ENCODE measurements at places on chromosomes 3 and 15.

DNA sequence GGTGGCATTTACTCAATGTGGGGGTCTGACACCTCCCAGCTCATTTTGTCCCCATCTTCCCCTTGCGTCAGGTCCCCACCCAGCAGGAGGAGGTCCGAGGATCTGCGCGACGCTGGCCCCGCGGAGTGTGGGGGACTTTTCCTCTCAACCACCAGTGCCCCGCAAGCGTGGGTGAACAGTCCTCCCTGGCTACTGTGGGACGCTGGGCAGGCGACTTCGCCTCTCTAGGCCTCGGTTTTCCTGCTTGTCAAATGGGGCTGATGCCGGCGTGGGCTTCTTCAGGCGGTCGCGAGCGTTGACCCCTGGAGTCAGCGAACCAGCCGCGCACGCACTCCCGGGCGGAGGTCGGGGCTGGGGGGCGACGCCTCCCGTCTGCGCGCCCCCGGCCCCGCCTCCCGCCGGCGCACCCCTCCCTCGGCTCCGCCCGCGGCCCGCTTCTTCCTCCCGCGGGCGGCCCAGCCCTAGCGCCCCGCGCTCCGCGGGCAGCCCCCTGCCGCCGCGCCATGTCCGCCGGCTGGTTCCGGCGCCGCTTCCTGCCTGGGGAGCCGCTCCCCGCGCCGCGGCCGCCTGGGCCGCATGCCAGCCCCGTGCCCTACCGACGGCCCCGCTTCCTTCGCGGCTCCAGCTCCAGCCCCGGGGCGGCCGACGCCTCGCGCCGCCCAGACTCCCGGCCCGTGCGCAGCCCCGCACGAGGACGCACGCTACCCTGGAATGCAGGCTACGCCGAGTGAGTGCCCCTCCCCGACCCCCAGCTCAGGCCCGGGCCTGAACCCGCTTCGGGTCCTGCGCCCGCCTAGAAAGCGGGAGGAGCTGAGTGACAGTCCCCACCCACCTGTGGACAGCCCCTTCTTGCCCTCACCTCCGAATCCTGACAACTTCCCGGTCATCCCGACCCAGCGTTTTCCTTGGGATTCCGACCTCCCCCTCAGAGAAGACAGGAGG is at the start of gene PPM1M:
Gene PPM1M, plus strand, starts transcription at position 438 of the 942 bp plus-strand sequence. Its CDS starts 66 bp downstream, at position 504.
- DNase-seq: no peak

DNA sequence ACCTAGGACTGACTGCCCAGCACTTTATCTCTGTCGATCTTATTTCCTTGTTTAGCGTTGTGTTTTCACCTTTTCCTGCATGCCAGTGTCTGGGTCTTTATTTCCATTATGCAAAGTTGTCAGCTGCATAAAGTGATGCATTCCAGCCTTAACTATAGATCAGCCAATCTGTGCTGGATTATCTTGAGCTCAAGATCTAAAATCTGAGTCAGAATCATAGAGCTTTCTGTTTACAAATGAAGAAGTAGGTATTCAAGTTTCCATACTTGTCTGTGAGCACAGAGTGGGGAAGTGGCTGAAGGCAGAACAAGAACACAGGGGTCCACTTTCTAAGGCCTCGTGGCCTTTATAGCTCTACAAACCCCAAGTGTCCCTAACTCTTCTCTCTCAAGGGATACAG is 82.4 kb upstream of the PLCL2 start:
- no peak for DNase-seq

DNA sequence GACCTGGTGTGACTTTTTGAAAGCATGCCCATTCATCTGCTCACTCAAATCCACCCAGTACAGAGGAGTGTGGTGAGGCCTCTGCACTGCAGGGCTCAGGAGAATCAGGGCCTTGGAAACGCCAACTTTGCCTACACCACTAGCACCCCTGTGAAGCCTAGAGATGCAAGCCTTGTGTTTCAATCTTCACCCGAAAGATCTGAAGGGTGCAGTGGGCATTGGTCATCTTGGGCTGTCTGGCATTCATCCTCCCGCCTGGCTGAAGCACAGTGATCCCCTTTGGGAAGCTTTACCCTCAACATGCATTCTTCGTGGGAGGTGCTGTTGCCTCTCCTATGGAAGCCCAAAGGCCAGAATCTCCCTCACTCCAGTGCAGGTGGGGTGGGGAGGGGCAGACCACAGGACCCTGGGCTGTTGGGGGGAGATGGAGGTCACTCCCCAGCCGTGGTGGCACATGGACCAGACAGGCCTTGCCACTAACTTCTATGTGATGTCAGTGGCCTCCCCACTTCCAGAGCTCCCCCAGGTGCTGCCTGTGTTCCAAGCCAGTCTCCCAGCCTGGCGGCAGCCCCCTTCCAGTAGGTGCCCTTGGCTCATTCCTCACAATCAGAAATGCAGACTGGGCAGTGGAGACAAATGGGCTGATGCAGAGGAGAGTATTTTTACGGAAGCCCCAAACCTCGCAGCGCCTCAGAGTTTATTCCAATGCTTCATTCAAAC is 92.5 kb downstream of the ADAMTS17 start:
- no peak for DNase-seq

DNA sequence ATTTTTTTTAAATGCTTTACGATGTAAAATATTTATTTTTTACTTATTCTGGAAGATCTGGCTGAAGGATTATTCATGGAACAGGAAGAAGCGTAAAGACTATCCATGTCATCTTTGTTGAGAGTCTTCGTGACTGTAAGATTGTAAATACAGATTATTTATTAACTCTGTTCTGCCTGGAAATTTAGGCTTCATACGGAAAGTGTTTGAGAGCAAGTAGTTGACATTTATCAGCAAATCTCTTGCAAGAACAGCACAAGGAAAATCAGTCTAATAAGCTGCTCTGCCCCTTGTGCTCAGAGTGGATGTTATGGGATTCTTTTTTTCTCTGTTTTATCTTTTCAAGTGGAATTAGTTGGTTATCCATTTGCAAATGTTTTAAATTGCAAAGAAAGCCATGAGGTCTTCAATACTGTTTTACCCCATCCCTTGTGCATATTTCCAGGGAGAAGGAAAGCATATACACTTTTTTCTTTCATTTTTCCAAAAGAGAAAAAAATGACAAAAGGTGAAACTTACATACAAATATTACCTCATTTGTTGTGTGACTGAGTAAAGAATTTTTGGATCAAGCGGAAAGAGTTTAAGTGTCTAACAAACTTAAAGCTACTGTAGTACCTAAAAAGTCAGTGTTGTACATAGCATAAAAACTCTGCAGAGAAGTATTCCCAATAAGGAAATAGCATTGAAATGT is 15.6 kb downstream of the THBS1 start:
- no peak for DNase-seq

GRCh38 chr3:115022199-115022598 is 124.9 kb downstream of the ZBTB20 start:
- no peak for DNase-seq

DNA sequence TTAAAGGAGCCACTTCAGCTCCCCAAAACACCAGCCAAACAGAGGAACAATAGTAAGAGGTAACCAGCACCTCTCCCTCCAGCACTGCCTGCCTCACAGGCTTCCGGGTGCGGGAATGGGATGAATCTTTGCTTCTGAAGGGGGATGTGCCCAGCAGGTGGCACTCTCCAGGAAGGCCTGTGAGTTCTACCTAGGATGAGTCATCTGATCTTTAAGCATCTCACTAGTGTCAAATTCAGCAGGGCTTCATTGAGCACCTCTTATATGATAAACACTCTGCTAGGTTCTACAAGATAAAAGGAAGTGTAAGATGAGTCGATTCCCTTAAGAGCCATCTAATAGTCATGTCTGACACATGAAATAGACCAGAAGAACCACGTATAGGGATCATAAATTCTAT is 237.4 kb upstream of the UMPS start:
- no peak for DNase-seq
